Nucleus accumbens (tissue), 56 donors: ENCODE measurements at places on chromosomes 4 and X.

DNA sequence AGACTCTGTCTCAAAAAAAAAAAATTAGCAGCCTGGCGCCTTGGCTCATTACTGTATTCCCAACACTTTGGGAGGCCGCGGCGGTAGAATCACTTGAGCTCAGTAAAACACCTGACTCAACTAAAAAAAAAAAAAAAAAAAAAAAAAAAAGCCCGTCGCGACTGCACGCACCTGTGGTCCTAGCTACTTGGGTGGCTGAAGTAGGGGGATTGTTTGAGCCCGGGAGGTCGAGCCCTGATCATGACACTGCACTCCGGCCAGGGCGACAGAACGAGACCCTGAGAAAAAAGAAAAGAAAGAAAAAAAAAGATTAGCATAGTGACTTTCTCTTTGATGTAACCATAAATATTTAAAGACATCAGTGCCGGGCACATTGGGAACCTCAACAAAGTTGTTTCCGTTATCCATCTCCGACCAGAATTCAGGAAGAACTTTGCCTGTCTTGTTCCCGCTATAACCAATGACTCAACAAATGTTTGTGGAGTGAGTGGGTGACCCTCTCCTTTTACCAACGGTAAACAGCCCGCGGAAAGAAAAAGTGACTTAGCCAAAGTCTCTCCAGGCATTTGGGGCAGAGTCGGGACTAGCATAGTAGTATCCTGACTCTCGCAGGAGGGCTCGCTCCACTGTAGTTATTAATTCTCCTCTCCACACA is 553 bp upstream of the MED28 start:
- no peak for DNase-seq

GRCh38 chr4:55819634-55820033 is at the start of gene EXOC1L:
Gene EXOC1L (plus strand): TSS chr4:55819790. CDS start chr4:55820027, 237 bp downstream.
- DNase-seq: no peak

- peak; percentile 5 for DNase-seq
These were observed 34.5 kb upstream of the CYBB start for GRCh38 chrX:37745354-37745753.

GRCh38 chr4:113646442-113646822 is 115.1 kb downstream of the CAMK2D start:
- DNase-seq: no peak

DNA sequence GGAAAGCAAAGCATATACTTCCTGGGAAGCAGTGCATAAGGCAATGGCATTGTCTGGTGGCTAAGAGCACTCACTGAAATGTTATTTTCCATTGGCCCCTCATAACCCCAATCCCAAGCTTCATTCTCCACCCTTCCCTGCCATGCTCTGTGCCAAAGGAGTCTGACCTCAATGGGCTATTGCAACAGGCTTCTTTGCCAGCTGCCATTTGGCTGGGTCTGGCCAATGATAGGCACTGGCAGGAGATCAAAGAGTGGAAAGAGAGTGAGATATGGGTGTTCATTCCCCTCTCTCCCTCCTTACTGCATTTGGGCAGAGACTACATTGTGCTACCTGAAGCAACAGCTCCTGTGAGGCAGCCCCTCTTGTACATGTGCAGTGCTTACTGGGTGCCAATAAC is 51.5 kb downstream of the LHFPL1 start:
- no peak for DNase-seq

DNA sequence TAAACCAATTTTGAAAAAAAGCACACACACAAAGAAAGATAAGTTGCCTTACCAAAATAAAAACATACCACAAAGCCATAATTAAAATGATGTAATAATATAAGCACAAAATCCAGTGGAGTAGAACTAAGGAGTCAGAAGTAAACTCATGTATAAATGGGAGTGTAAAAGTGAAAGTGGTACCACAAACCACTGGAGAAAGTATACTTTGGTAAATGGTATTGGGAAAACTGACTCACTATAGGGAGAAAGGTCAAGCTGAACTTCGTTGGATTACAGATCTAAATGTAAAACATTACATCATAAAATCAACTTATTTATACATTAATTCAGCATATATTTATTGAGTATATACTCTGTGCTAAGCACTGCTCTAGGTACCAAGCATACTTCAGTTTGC is 46.3 kb upstream of the HHIP start:
- DNase-seq: no peak

DNA sequence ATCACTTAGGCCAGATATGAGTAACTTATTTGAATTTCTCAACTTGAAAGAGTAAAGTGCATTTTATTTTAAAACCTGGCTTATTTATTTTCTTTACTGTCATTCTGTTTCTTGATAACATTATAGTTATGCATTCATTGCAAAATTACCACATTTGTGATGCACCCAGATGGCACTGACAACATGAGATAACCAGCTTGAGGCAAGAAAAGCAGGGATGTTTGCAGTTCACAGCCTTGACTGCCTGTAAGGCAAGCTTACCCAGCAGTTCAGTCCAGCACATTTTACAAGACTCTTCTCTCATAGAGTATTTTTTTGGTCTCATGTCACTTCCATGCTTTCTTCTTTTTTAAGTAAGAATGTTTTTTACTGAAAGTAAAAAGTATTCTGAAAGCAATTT is 25.3 kb upstream of the EPGN start:
- DNase-seq: no peak

- no peak for DNase-seq
These were observed 24.9 kb downstream of the RHOH start for GRCh38 chr4:40221744-40222143.

DNA sequence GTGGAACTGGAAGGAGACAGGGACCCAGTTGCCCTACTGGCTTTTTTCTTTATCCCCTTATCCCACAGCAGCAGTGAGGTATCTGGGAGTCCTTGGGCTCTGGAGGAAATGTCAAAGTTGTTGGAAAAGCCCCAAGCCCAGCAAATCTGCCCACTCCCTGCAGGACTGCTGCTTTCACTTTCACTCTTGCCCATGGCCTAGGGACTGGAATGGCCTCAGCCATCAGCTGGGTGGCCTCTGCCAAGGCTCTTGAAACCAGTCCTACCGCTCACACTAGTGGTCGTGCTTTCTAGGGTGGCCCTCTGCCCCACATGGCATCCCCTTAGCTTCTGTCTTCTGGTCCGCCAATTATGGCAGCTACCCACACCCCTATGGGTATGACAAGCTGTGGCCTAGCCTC is 9.7 kb upstream of the RHOXF1 start:
- no peak for DNase-seq

GRCh38 chrX:16786791-16787735 is 797 bp downstream of the TXLNG start:
- DNase-seq: no peak

- no peak for DNase-seq
These were observed 10.3 kb upstream of the GPR143 start for GRCh38 chrX:9775930-9776329.

GRCh38 chrX:101639583-101639982 is 20.1 kb downstream of the ARMCX2 start:
- no peak for DNase-seq

- DNase-seq: no peak
These were observed 368.8 kb downstream of the ANKRD50 start for GRCh38 chr4:124343661-124344171.

DNA sequence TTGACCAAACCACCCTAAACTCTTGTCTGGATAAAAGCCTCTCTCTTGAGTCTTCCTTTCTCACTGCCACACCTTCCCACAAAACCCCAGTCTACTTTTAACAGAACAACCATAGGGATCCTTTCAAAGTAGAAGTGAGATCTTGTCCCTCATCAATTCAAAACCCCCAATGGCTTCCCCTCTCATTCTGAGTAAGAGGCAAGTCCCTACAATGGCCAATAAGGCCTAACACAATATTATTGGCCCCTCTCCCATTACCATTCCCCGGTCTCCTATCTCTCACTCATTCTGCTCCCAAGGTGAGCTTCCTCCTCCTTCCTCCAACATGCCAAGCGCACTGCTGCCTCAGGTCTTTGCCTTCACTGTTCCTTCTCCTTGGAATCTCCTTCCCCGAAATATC is 57.1 kb downstream of the REELD1 start:
- no peak for DNase-seq

DNA sequence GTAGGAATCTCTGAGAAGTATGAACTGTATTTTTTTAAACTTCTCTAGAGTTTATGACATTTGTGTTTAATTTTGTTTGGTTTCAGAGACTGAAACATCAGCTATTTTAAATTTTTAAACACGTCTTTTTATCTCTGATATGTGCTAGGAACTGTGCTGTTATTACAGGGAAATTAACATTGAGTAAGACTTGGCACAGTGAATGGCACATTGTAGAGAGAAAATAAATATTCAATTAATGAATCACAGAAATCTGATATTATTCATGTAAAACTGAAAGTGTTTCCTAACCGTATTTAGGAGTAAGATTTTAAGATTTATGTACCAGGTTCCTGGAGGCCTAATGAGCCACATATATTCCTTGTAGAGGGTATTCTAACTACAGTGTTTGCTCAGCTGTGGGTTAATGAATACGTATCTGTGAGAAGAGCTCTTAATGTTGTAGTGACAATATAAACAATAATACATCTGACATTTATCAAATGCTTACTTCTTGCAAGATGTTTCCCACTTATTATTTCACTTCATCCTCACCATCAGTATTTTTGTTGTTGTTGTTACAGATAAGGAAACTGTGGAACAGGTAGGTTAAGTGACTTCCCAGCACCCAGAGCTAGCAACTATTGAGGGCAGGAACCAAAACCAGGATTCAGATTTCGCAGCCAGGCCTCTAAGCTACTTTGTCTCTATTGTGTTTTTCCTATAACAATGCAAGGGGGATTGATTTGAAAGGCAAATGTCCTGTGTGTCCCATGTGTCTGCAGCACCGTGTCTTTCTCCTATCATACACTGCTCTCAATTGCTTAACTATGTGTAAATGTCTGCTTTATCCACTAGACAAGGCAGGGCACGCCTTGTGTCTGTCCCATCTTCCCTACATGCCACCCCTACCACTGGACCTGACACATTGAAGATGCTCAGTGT is 121.1 kb upstream of the FAM9C start:
- DNase-seq: no peak

DNA sequence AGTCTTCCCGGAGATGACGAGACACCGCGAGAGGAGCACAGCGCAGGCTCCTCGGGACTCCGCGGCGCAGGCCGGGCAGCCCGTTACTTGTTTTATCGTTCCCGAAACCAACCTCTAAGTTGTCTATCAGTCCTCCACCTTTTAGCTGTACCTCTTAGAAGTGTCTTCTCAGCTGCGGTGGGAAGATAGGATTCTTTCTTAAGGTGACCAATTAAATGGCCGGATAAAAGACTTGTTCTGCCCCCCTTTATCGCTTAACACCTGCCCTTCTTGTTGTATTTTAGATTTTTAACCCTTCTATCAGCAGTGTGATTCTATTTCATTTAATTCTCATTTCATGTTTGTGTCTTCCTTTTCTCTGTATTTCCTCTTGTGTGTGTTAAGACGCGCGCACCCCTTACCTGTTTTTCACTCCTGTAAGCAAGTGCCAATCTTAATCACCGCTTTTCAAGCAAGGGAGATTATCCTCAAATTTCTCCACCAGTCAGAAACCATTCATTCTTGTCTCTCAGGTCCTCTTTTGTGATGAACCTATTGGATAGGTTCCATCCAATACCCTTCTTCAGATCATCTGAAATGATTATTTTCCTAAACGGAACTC is at the start of gene SLC9B2:
Gene SLC9B2, minus strand, starts transcription at position 15 of the 601 bp plus-strand sequence. CDS start 9,211 bp downstream, outside the sequence.
- no peak for DNase-seq

- DNase-seq: no peak
These were observed 63.7 kb downstream of the SEC24D start for GRCh38 chr4:118772081-118772766.

DNA sequence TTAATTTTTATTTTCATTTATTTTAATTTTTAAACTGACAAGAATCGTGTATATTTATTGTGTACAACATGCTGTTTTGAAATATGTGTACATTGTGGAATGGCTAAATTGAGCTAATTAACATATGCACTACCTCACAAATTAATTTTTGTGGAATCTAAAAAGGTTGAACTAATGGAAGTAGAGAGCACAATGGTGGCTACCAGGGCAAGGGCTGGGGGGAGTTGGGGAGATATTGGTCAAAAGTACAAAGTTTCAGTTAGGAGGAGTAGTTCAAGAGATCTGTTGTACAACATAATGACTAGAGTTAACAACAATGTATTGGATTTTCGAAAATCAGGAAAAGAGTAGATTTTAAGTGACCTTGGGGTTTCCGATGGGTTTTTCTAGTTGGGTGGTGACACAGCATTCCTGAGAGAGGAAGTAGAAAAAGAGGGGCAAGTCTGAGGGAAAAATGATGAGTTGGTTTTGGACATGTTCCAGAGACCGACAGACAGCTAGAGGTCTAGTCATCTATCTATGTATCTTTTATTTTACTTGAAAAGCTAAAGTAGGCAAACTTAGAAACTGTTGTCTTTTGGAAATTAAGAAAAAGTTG is 23.2 kb downstream of the APOO start:
- DNase-seq: no peak

GRCh38 chrX:84479086-84479485 is 23.2 kb downstream of the HDX start:
- DNase-seq: no peak

- DNase-seq: no peak
These were observed 25.5 kb downstream of the ADGRL3 start for GRCh38 chr4:61225656-61226055.

DNA sequence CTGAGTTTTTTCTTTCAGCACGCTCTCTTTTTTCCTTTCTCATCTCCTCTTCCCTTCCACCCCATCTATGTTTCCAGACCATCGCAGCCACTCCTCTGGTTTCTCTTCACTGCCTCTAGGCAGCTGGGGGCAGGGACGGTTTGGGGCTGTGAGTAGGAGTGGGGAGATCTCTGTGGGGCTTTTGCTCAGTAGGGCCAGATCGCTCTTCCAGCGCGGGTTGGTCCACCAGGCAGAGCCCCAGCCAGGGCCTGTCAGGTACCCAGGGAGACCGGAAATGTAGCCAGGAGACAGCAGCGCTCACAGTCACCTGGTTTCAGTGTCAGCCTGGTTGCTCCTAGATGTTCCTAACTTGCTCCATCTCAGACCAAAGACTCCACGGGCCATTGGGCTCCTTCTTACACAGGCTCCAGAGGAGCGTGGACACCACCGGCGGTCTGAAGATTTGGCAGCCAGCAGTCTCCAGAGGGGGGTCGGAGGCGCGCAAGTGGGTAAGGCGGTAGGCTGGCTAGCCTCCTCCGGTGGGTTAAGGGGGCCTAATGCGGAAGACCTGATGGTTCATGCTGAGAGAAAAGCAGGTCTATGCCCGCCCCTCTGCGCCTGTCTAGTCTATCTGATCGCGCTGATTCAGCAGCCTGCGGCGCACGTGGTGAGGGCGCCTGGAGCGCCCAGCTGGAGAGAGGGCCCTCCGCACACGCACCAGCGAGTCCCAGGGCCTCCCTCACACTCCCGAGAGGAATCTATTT is 1.8 kb downstream of the FGF5 start:
- DNase-seq: no peak

GRCh38 chr4:100984901-100985300 is 362.4 kb downstream of the PPP3CA start:
- DNase-seq: no peak

- DNase-seq: no peak
These were observed 419.5 kb downstream of the SPIN4 start for GRCh38 chrX:62931625-62932024.

GRCh38 chr4:17008834-17009345 is 110.4 kb upstream of the LDB2 start:
- DNase-seq: no peak

DNA sequence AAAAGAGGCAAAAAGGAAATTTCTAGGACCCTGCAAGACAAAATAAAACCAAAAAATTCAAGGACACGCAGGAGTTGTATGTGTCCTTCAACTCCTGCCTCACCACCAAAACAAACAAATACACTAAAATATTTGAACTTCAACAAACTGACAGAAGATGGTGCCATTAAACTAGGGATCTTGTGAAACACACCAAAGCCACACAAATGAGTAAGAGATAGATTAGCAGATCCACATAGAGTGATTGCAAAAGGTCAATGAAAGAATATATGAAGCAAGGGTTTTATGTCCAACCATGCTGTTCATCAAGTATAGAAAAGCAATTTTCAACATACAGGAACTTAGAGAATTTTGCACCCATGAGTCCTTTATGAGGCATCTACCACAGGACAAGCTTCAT is 40.1 kb upstream of the SCML1 start:
- DNase-seq: no peak
